ENCODE measurements at places on chromosomes 3 and 15.

GRCh38 chr15:63523306-63523990 is 19.1 kb downstream of the USP3 start:
- DNase-seq: no peak

GRCh38 chr15:44471885-44472455 is 44.5 kb downstream of the CTDSPL2 start:
- DNase-seq: no peak

DNA sequence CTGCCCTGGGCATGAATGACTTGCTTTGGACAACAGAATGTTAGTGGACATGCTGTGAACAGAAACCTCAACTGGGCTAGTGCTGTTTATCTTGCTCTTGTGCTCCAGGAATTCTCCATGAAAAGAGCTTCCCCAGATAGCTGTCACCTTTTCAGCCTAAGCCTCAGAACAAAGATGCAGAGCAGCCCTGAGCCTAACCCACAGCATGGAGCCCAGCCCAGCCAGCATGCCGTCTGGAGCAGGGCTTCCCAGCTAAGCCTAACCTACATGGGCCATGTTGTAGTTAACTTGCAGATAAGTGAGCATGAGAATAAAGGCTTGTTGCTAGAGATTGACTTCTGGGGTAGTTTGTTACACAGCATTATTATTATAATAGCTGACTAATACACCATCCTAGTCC is 48.9 kb downstream of the SCN5A start:
- DNase-seq: no peak

GRCh38 chr15:80777137-80777536 is 2.0 kb upstream of the CEMIP start:
- DNase-seq: no peak

DNA sequence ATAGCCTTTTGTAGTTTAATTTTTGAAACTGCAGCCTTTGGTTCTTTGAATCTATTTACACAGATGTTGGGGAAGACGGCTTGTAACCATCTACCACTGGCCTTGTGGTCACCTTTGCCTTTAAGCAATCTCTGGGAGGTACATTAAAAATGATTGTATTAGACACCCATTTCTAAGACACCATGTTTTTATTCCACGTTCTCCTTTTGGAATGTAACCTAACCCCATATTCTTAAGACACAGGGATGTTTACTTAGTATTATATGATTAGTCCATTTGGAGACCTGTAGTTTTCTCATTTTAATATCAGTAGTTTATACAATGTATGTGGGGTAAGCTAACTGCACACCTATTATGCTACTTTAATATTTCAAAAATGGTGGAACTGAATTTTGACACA is 175.1 kb upstream of the PLSCR5 start:
- DNase-seq: no peak

DNA sequence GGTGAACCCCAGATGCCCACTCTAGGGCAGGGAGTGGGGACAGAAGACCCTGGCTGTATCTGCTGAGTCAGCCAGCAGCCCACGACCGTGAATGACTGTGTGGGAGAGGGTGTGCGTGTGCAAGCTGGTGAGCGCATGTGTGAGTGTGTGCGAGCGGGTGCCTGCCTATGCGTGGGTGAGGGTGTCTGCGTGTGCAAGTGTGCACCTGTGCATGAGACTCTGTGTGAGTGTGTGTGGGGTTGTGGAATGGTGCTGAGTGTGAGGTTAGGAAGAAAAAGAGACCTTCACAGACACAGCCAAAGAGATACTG is 149.2 kb downstream of the RAB11A start:
- DNase-seq: no peak

Data from stimulated activated CD8-positive, alpha-beta memory T cell treated with anti-CD3 and anti-CD28 coated beads, Interleukin-12 subunit alpha, Interleukin-12 subunit beta, amount 100 ng/mL, for 4 hours (primary cell).